ENCODE measurements at places on chromosomes 5 and 9.
A peak's percentile ranks its signal among the peaks of the same experiment; 100 is the strongest.

- DNase-seq: no peak
Measured at GRCh38 chr5:22567983-22568382, 285.2 kb downstream of the CDH12 start.

DNA sequence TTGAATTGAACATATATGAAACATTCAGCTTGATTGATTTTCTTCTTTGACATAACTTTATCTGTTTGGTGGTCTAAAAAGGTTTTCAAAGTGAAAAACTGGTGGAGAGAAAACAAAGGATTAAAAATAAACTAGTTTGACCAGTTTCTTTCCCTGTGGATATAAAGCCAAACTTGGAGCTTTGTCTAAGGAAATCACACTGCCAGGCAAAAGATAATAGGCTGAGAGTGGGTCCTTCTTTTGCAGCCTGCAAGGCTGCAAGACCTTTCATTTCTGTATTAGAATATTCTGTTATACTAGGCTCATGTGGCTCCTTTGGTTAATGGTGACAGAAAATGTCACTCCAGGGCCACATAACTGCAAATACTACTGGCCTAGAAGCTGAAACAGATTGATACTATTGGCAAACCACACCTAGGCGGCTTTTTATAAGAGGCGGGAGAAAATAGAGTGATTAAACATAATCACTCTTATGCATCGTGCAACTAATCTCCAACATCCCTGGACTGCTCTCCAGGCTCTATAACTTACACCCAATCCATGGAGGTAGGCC is 129.1 kb upstream of the ZNF462 start:
- DNase-seq: no peak

DNA sequence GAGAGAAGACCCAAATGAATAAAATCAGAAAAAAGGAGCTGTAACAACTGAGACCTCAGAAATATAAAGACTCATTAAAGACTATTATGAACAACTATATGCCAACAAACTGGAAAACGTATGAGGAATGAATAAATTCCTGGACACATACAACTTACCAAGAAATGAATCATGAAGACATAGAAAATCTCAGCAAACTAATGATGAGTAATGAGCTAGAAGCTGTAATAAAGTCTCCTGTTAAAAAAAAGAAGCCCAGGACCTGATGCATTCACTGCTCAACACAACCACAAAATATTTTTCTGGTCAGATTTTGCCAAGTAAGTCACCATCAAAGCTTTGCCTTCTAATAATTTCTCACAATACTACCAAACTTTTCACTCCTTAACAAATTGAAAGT is 666.7 kb downstream of the LRRC70 start:
- peak; percentile 8 for DNase-seq

GRCh38 chr9:93669958-93670207 is 93.5 kb downstream of the PHF2 start:
- DNase-seq: no peak

- no peak for DNase-seq
Measured at GRCh38 chr9:127112056-127112455, 10.4 kb downstream of the ANGPTL2 start.

DNA sequence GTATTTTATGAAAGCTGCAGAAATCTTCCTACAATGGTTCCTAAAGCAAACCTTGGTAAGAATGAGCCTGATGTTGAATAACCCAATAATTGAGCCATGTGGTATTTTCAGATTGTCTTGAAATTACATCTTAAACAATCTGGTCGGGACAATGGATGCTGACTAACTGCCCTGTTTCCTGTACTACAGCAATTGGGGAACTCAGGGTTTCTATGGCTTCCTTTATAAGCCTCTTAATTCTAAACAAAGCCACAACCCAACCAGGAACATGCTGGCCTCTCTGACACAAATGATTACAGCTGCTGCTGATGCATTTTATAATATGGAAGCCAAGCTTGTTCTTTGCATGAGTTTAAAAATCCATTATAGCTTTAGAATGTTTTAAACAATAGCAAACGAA is 30.2 kb downstream of the PTPN3 start:
- no peak for DNase-seq

DNA sequence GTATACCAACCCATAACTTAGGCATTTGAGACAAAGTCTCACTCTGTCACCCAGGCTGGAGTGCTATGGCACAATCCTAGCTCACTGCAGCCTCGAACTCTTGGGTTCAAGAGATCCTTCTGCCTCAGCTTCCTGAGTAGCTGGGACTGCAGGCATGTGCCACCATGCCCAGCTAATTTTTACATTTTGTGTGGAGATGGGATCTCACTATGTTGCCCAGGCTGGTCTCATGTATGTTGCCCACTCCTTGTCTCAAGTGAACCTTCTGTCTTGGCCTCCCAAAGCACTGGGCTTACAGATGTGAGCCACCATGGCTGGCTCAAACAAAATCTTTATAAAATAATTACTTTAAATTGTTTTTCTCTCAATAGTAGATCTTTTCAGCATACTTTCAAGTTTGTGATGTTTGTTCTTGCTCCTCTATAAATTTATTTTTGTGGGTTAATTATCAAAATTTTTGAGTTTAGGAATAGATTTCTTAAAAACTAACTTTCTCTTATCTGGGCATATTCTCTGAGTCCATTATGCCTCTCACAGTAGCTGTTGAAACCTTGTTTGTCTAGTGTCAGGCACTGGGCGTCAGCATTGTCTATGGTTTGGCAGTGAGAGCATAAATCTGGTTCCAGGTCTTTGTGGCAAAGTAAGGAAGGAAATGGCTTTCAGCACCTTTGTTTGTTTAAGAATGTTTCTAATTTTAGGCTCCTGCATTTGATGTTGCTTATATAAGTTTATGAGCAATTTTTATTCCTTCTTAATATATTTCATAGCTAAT is 38.7 kb downstream of the NLN start:
- peak; percentile 32 for DNase-seq

GRCh38 chr5:142421621-142422397 is 97.0 kb upstream of the SPRY4 start:
- DNase-seq: no peak

GRCh38 chr5:67416133-67416937 is 219.7 kb upstream of the CD180 start:
- no peak for DNase-seq

DNA sequence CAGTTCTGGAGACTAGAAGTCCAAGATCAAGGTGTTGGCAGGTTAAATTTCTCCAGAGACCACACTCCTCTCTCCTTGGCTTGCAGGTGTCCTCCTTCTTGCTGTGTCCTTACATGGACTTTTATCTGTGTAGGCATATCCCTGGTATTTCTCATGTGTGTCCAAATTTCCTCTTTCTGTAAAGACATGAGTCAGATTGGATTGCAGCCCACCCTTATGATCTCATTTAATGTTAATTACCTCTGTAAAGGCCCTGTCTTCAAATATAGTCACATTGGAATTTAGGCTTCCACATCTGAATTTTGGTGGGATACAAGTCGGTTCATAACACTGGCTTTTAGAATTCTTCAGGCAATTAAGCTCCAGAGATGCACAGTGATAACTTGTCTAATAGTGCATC is 322.2 kb upstream of the GRIA1 start:
- no peak for DNase-seq

GRCh38 chr5:179137016-179137642 is 77.0 kb downstream of the ZNF354C start:
- DNase-seq: no peak

- DNase-seq: no peak
Measured at GRCh38 chr5:119016125-119016774, 27.9 kb upstream of the DTWD2 start.

GRCh38 chr5:59036274-59036961 is 453.5 kb downstream of the RAB3C start:
- DNase-seq: peak; percentile 95

DNA sequence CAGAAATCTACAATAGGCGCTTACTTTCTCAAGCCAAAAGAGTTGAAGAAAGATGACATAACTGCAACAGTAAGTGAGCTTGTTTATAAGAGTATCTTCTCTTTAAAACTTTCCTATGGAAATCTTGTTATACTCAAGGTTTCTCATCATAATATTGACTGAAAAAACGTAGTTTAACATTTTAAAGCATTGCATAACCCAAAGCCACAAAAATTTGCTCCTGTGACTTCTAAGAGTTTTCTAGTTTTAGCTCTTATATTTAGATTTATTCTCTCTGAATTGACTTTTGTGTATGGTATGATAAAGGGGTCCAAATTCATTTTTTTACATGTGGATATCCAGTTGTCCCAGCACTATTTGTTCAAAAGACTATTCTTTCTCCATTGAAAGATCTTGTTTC is 15.2 kb downstream of the WDR36 start:
- no peak for DNase-seq

GRCh38 chr5:80615266-80615914 is 39.1 kb upstream of the MSH3 start:
- DNase-seq: no peak

- peak; percentile 46 for DNase-seq
Measured at GRCh38 chr9:135992486-135993408, 31.6 kb upstream of the UBAC1 start.

DNA sequence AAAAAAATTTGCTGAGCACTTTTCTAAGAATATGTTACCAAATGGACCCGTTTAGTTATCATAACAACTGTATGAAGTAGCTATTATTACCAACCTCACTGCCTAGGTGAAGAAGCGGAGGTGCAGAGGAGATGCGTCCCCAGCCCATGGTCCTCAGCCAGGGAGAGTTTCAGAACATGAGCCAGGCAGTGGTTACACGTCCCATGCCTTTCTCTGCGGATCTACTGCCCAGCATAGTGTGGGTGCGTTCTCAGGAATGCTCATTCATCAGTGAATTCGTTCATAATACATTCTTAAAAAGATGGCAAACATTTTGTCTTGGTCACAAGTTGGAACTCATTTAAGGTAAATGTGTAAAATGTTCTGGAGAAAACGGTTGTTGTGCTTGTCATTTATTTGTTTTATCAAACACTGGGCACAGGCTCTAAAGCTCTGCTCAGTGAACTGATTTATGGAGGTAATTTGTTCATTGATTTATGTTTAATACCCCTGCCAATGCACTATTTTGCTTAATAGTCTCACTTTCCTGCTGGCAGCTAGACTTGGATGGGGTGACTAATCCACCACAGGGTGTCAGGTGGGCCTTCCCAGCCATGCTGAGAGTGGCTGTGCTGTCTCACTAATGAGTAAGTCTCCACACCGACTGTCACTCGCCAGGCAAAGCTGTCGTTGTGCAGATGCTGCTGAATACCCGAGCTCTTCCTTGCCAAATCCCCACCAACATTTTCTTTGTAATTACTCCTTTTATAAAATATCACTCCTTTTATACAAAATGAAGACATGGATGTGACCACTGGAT is 248.8 kb downstream of the TENT4A start:
- no peak for DNase-seq

GRCh38 chr9:105006514-105006913 is 78.6 kb upstream of the ABCA1 start:
- no peak for DNase-seq

GRCh38 chr9:35193762-35194161 is 32.0 kb downstream of the UNC13B start:
- DNase-seq: no peak

DNA sequence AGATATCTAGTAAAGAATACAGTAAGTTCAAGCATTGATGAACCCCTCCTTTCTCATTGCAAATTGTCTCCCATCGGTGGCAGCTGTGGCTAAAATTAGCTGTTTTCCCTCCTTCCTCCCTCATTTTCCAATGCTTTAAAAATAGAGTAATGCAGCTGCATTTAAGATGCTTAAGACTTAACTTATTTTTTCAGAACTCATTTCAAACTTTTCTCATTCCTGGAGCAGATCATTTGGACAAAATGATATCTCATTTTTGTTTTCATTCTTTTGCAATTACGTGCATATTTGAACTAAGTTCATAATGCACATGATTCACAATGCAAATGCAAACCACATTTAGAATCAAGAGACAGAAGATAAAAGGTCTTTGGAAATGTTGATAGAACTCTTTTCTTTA is 14.6 kb downstream of the HSPB3 start:
- DNase-seq: peak; percentile 63

GRCh38 chr9:110148384-110148783 is 59.6 kb downstream of the C9orf152 start:
- DNase-seq: no peak
